Muscle of leg (tissue), 16 donors: ENCODE measurements at places on chromosomes 2 and 18. TPM values are rescaled to one million over a fixed set of nuclear protein-coding genes. Genes with fewer than 3 reads are reported as not detected.

The SYT4 gene
- total RNA-seq, result 0.13 TPM

The EDAR gene
- 0.04 TPM for total RNA-seq

The CCDC68 gene
- 0.58 TPM for total RNA-seq

- DNase-seq, result no peak
Measured at GRCh38 chr2:20970068-20970467, 73.8 kb downstream of the APOB start.

GRCh38 chr2:114022360-114023085 lies 132.6 kb downstream of the ACTR3 start:
- no peak for DNase-seq

DNA sequence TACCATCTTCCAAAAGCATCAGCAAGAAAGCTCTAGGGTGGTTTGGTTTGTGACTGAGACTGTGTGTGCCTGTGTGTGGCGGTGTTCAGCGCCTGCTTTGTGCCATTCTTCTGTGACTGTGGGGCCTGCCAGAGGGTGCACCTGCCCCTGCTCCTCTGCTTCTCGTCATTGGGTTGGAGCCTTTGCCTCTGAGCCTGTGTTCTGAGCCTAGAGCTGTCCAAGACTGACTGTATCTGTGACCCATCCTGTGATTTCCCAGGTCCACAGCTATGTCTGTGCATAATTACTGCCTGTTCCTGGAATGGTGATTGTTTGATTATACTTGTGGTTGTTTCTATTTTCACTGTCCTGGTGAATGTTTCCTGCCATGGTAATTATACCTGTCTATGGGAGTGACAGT lies 57.1 kb upstream of the KLHL29 start:
- no peak for DNase-seq
